ENCODE measurements at places on chromosomes 3 and 15.

DNA sequence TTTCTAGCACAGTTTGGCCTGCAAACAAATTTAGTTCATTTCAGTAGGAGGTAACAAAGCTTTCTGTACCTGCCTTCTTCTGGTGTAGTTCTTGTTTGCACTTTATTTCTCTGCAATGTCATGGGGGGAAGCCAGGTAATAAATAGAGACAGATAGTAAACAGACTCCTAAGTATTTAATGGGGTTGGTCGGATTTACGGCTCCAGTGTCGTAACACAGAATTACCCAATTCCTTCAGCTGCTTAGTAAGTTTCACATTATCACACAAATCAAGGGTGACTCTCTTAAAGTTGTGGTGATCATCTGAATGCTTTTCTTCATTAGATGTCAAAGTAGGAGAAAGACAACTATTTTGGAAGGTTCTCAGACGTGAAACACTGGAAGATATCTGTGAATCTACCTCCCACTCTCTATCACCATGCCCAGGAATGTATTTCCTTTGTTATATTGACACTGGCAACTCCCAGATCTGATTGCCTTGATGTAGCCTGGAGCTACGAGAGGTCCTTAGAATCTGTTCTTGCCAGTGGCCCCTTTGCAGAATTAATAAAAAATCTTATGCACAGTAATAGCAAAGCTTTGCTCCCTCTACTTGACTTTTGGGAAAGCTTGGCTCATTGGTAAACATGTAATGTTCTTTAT lies 25.0 kb upstream of the TMC3 start:
- DNase-seq = no peak

GRCh38 chr3:15467227-15468181 lies 40.1 kb downstream of the EAF1 start:
- DNase-seq = no peak

- no peak for DNase-seq
Observed at GRCh38 chr15:78445875-78446274, 7.9 kb downstream of the IREB2 start.

DNA sequence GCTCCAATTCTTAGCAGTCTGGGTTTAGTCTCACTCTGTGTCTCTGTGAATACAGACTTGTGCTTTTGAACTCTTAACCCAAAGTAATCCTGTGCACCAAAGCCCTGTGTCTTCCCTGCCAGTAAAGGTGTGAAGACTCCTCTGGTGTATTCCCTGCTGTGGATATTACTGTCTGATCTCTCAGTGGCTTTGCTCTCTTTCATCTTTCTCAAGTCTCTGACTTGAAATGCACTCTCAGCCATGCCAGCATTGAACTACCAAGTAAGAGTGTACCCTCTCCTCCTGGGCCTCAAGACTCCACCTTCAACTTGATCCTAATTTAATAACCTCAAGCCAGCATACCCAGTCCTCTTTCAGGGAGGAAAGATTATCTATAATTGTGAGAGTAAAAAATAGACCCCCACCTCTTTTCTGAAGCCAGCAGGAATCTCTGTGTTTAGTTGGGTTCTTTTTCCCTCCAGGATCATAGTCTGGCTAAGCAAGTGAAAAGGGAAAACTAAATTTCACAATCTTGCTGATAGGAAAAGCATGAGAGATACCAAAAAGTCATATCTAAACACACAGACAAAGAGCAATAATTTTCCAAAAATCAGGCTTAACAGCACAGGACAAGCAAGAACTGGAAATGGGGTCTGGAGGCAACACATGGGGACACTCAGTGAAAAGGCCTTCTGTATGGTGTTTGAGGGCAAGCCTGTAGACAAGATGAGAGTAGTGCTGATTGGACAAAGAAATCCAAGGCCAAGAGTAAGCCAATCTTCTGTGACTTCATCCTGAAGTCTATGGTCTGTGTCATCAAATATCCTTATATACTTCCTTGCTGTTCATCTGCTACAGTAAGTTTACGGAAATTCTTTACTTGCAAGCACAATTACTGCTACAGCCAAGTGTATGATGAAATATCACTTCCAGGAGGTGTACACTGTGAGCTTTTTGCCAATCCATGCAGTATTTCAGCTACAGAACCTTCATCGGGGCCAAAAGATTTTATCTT lies 296.1 kb upstream of the TGFBR2 start:
- DNase-seq = no peak

GRCh38 chr15:34588046-34588674 lies 4.7 kb upstream of the GOLGA8B start:
- peak; percentile 90 for DNase-seq

DNA sequence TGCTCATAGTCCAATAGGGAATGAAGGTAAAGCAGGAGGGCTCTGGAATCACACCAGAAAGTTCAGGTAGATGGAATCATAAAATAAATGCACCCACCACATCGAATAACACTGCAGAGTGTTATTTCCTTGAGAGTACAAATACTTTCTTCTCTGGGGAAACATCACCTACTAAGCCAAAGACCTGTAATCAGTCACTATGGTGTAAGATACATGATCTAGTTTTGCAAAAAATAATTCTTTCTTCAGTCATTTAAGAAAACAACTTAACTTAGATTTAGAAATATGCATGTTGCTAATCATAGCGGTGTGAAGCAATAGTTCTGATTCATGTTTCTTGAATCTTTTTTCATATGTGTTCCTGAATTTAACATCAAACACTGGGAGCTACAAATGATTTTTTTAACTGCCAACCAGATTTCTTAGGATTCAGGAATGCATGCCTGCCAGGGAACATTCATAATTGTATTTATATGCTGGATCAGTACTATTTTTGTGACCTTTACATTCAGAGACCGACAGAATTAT lies 40.2 kb upstream of the MEIS2 start:
- no peak for DNase-seq

DNA sequence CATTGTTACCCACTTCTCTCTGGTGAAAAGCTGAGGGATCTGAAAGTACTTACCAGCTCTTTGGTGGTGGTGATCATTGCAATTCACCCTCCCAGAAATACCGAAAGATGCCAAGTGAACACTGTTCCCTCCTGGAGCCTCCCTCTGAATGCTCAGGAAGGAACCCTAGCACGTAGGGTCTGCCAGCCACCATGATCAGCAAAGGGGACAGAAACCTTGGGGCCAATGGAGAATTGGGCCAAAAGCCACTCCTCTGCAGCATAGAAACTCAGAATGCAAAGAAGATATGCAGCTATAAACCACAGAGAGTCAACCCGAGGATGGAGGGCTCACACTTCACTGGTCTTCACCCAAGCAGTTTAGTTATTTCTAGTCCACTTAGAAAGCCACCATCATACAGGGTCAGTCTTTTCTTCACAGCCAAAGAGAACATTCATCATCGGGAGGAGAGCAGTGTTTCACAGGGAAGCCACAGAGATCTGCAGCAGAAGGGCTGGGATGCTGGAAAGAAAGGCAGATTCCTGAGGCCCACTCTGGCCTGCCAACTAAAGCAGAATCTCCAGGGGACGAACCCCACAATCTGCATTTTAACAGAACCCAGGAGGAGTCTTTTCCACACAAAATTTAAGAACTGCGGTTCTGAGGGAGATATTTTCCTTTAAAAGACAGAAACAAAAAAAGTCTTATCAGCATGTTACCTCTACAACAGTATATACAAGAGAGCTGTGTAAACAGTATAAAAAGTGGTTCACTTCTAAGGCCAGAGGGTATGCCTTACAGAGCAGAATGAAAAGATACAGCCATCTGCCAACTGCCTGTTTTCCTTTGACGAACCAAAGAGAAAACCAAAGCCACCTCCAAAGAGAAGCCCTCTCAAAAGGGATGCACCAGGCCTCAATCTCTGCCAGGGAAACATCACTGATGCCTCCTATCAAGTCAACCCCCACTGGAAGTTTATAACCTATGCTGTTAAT lies 11.3 kb downstream of the TBC1D2B start:
- no peak for DNase-seq

DNA sequence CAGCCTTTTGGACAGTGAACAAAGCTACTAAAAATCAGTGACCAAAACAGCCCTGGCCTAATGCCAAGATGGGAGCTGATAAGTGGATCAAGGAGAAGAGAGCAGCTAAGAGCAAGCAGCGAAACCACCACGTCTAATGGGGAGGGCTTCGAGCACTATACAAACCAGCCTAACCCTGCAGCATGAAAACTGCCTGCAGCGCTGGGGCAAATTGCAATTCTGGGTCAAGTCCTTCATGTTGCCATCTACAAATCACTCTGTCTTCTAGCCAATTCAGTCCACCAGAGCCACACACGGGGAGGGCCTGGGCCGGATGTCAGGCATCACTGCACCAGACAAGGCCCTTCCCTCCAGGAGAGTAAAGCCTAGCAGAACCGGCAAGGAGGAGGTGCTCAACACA lies 30.5 kb upstream of the SPATA12 start:
- no peak for DNase-seq

GRCh38 chr3:10309736-10310135 lies 11.2 kb downstream of the SEC13 start:
- no peak for DNase-seq

GRCh38 chr3:62667714-62668113 lies 207.5 kb downstream of the CADPS start:
- no peak for DNase-seq

DNA sequence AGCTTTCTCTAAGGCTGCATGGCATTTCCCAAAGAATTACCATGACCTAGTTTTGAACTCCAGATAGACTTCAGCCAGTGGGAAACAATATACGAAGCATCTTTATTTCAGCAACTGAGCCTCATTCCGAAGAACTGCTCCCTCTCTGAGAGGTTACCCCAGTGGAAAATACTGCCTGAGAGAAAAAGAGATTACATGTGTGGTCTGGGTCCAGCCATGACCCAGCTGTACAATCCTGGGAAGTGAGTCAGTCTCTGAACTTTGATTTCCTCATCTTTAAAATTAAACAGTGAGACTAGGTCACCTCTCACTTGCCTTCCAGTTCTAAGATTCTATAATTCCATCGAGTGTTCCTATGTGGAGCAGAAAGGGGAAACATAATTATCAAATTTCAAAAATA lies 42.4 kb downstream of the TNIK start:
- DNase-seq = no peak

DNA sequence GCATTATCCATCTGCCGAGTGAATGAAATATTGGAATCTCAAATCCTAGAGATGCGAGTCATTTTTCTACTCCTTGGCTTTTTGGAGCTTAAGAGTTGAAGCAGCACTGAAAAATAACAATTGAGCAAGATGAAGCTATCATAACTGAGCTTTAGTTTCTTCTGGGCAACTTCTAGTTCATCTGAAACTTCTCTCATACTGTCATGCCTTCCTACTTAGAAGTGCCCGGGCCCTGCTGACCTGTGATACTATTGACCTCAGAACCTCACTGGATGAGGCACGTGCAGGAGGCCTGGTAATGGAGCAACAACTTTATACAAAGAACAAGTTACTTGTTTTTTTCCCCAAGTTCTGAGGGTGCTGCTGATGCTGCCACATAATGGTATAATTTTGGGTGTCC lies 48.5 kb upstream of the P3H2 start:
- no peak for DNase-seq

- DNase-seq = peak; percentile 97
Observed at GRCh38 chr3:195914648-195915473, 6.5 kb upstream of the TNK2 start.

DNA sequence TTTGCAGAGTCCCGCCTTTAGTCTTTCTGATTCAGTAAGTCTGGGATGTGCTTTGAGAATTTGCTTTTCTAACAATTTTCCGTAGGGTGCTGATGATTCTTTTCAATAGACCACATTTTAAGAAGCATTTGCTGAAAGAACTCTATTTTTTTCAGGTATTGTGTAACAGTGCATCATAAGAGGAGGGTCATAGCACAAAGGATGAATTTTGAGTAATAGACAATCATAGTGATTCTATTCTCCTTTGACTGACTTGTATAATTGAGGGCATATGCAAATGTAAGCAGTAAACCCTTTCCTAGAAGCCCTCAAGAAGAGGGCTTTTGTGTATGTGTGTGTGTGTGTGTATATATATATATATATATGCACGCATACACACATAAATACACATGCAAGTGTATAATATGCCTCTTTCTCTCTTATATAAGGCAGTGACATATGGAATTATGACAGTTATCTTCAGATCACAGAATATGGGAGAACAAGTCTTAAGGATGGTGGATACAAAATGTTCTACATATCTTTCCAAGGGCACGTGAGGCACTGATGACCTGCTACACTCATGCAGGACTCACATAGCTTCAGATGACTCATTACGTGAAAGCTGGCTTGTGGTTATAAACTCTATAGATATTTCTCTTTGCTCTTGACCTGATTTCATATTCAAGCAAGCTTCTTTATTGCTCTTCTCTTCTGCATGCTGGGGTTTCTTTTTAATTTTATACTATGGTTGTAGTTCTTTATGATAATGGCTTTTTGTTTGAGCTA lies 6.5 kb upstream of the PLSCR1 start:
- no peak for DNase-seq

- peak; percentile 95 for DNase-seq
Observed at GRCh38 chr3:127786353-127787070, 35.8 kb downstream of the MGLL start.

DNA sequence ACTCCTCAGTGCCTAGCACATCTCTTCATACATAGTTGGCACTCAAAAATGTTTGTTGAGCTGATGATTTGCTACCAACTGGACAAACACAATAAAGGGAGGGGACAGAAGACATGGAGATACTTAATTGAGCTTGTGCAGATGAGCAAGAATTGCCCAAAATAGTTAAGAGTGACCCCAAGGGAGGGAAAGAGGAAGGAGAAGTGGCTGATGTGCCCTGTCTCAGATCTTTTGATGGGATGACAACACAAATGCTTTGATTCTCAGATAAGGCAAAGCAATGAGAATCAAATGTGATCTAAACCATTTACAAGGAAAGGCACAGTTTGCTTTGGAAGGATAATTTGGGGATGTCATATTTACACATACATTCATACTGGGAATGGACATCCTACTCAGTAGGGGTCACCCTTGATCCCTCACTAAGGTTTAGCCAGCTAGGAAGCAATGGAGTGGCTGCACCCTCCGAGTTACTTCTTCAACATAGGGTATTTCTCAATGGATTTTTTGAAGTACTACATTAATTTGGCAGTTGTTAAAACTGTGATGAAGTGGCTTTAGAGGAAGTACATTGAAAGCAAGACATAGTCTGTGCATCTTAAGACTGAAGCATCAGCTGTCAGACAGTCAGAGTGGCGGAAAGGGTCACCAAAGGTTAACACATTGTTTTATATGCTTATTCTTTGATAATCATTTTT lies 21.9 kb upstream of the SSR3 start:
- no peak for DNase-seq

GRCh38 chr3:171806200-171807128 lies 3.8 kb downstream of the PLD1 start:
- DNase-seq = no peak

DNA sequence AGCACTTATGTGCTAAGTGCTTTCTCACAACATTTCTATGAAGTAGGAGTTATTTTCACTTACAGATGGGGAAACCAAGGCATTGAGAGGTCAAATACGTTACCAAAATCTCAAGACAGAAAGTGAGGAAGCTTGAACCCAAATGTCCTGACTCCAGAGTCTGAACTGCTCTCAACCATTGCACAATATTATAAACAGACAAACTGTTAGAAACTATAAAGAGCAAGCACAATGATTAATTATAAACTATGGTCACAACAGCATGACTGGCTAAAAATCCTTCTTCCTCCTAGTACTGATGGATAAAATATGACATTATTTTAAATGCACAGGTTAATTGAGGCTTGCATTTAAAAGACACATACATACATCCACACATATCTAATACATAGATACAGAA lies 77.9 kb upstream of the ASB14 start:
- DNase-seq = no peak

- peak; percentile 16 for DNase-seq
Observed at GRCh38 chr3:185631508-185632206, 45.6 kb downstream of the SENP2 start.

- DNase-seq = no peak
Observed at GRCh38 chr3:181921220-181921619, 209.5 kb downstream of the SOX2 start.
